ENCODE measurements at places on chromosomes 2 and 18. TPM values are rescaled to one million over a fixed set of nuclear protein-coding genes. Genes with fewer than 3 reads are reported as not detected.

ALPP gene
- total RNA-seq = not detected

PRSS56 gene
- total RNA-seq = not detected

MC4R gene
- total RNA-seq = 0.28 TPM

FEV gene
- total RNA-seq = not detected

CCBE1 gene
- 93.9 TPM for total RNA-seq

GATA6 gene
- 2.5 TPM for total RNA-seq

NLRC4 gene
- not detected for total RNA-seq

MYO7B gene
- 0.18 TPM for total RNA-seq
